Endodermal cell (in vitro differentiated cells): ENCODE measurements at places on chromosomes 7 and 10. TPM values are rescaled to one million over a fixed set of nuclear protein-coding genes. Genes with fewer than 3 reads are reported as not detected.

DNA sequence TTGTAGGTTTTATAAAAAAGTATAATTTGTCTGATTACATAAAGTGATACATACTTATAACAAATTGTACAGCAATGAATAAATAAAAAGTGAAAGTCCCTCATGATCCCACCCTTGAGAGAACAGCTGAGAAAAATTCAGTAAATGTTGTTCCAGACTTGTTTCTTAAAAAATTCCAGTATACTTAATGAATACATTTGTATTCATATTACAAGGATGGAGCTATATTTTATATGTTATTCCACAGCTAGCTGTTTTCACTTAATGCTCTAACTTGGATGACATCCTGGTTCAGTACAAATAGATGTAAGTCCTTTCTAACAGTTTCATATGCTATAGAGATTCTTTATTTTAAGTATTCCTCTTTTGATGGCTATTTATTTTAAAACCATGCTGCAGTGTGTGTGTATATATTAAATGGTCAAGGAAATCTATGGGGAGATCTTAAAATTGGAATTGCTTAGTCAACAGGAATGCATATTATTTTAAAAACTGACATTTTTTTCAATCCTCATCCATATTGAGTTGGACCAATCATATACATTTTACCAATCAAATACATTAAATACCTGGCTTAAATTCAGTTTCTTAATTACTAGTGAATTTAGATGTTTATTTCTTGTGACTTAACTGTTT, 8.9 kb downstream of the STAMBPL1 start:
- no peak overlapping the region for H3K4me3 ChIP-seq
- H3K27ac ChIP-seq = no peak overlapping the region
- no peaks in the 10 kb centered on the region for H3K36me3 ChIP-seq
- no peaks in the 10 kb centered on the region for H3K4me1 ChIP-seq

DNA sequence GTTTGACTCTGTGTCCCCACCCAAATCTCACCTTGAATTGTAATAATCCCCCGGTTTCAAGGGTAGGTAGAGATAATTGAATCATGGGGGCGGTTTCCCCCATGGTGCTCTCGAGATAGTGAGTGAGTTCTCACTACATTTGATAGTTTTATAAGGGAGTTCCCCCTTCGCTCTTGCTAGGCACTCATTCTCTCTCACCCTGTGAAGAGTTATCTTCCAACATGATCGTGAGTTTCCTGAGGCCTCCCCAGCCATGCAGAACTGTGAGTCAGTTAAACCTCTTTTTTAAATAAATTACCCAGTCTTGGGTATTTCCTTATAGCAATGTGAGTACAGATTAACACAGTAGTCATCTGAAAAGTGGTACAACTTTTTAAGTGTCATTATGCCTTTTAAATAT, 913.5 kb upstream of the LRRN3 start:
- no peaks in the 10 kb centered on the region for H3K27me3 ChIP-seq
- no peak overlapping the region for H3K4me3 ChIP-seq
- DNase-seq = no peak
- H3K36me3 ChIP-seq = no peaks in the 10 kb centered on the region
- H3K4me1 ChIP-seq = no peaks in the 10 kb centered on the region
- H3K27ac ChIP-seq = no peak overlapping the region

DNA sequence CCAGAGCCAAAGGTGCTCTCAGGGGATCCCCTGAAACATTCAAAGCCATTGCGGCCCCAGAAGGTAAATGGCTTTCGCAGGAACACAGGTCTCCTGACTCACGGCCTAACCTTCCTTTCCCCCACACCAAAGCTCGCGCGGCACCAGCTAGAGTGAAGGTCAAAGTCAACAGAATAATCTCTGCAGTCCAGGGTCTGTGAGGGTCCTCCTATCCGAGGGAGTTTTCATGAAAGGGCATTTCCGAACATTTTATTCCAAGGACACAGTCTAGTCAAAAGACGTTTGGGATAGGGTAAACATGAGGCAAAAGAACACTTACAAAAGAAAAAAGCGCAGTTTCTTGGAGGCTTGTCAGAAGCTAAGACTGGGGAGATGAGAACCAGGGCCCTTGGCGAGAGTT, 559 bp upstream of the STEAP2 start:
- H3K36me3 ChIP-seq = no peaks in the 10 kb centered on the region
- H3K27me3 ChIP-seq = peaks cover 19% of the 10 kb centered on the region
- DNase-seq = peak; percentile 61
- H3K27ac ChIP-seq = no peak overlapping the region
- no peaks in the 10 kb centered on the region for H3K4me1 ChIP-seq

DNA sequence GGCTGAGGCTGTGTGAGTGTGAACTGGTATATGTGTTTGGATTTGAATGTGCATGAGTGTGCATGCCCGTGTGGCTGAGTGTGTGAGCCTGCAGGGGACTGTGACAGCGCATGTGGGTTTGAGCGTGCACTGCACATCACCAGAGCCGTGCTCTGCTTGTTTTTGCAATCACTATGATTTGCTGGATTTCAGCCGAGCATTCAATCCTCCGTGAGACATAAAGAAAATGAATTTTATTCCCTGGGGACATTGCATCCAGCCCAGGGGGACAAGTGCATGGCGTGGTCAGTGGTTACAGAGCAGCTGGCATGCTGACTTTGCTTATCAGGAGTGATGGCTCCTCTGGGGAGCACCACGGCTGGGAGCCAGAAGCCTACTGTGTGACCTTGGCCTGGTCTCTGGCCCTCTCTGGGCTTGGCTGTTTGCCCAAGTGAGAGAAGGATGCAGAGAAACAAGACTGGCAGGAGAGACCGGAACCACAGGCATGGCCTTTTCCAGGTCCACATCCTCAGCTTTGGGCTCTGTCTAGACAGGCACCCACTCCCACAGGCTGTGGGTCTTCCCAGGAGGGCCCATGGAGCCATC, 160.2 kb upstream of the UNC5B start:
- DNase-seq = no peak
- H3K4me1 ChIP-seq = no peaks in the 10 kb centered on the region
- peaks cover 5% of the 10 kb centered on the region for H3K27me3 ChIP-seq
- H3K27ac ChIP-seq = no peak overlapping the region
- no peak overlapping the region for H3K4me3 ChIP-seq

- no peak overlapping the region for H3K4me3 ChIP-seq
- H3K4me1 ChIP-seq = peaks cover 7% of the 10 kb centered on the region
- no peaks in the 10 kb centered on the region for H3K36me3 ChIP-seq
- no peak overlapping the region for H3K27ac ChIP-seq
- H3K27me3 ChIP-seq = peaks cover 57% of the 10 kb centered on the region
These were observed 1.3 kb upstream of the SPOCK2 start for GRCh38 chr10:72089618-72090017.

GRCh38 chr7:32936689-32937088, 20.6 kb upstream of the FKBP9 start:
- H3K36me3 ChIP-seq = peaks cover 2% of the 10 kb centered on the region
- peaks cover 5% of the 10 kb centered on the region for H3K27me3 ChIP-seq
- no peak overlapping the region for H3K4me3 ChIP-seq
- no peak for DNase-seq
- no peaks in the 10 kb centered on the region for H3K4me1 ChIP-seq

- H3K4me3 ChIP-seq = no peak overlapping the region
- DNase-seq = no peak
- H3K27me3 ChIP-seq = no peaks in the 10 kb centered on the region
- no peaks in the 10 kb centered on the region for H3K4me1 ChIP-seq
- peaks cover 6% of the 10 kb centered on the region for H3K36me3 ChIP-seq
These were observed 4.4 kb upstream of the CCL26 start for GRCh38 chr7:75776295-75776971.

DNA sequence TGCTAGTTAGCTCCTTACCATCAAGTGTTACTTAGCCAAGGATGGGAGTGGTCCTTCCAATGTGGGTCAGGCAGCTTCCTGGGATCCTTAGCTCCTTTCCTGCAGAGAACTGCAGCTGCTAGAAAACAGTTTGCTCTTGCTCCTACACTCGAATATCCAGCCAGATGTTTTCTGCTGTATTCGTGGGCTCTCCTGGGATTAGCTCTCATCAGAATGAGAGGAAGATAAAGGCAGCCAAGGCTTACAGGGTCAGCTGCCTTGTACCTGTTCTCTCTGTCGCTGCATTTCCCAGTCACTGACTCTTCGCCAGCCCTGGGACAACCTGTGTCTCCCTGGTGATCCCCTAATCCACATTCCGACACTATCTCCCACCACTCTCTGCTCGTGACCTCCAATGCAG, 29.0 kb downstream of the NEUROD6 start:
- H3K4me1 ChIP-seq = no peaks in the 10 kb centered on the region
- peak; percentile 78 for DNase-seq
- no peaks in the 10 kb centered on the region for H3K36me3 ChIP-seq
- no peak overlapping the region for H3K4me3 ChIP-seq
- H3K27ac ChIP-seq = no peak overlapping the region
- H3K27me3 ChIP-seq = no peaks in the 10 kb centered on the region

Gene RPEL1
- total RNA-seq = not detected in 3 replicates

Gene ITGB1
- 239 to 255 TPM (median 254 TPM) in 3 replicates for total RNA-seq

Gene CABCOCO1
- total RNA-seq = 0.93 and 1.0 TPM in 2 replicates

Gene ADIRF
- total RNA-seq = not detected in 2 replicates

Gene HOXA11
- not detected in 2 replicates for total RNA-seq
